ENCODE measurements at places on chromosomes 11 and 22.

DNA sequence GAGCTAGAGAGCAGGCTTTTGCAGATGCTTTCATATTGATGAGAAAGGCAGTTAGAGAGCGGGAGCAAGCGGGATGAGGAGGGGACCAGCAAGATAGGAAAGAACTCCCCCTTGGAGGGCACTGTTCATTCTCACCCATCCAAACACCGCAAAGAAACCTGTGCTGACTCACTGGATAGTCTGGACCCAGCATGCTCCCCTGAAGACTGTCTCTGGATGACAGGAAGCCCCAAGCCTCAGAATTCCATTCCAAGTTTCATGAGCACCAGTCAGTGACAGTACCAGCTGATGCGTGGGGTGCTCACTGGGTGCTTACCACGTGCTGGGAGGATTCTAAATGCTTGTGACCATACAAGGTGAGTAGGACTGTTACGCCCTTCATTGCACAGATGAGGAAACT lies 34.2 kb downstream of the MICAL3 start:
- DNase-seq = no peak

DNA sequence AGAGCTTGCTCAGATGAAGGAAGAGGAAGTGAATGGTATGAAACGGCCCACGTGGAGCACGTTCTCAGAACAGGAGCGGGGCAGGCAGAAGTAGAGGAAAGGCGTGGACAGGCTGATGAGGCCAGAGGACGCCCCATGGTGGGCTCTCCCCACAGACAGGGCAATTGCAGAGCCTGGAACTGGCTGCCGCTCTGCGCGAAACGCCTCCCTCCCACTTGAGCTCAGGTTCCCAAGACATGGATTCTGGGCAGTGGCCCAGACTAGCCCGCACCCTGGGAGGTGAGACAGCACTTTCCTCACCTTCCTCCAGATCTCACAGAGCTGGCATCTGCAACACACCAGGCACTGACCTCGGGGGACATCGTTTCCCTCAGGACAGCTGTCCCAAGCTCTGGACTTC lies 117.6 kb downstream of the PHF21B start:
- DNase-seq = no peak

DNA sequence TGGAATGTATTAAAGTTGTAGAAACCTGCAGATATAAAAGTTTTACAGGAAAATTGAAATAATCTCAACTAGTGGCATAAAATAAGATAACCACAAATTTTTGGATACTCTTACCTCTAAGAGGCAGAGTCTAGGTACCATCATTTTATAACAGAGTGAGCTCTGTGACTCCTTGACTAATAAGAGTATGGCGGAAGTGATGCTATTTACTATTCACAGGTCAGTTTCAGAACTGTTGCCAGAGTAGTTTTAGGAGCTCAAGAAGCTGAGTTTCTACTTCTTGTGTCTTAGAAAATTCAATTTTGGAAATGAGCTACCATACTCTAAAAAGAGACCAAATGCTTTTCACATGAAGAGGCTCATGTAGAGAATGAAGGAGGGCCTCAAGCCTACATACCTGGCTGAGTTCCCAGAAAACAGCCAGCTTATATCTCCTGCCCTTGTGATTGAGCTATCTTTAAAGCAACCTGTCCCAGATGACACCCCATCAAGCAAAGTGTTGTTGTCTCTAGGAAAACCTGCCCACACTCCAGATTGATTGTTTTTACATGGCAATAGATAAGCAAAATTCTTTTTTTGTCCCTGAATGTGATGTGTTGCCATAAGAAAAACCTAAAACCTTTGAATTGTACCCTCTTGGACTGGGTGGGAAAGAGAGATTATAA lies 712.8 kb upstream of the CNTN5 start:
- DNase-seq = no peak

DNA sequence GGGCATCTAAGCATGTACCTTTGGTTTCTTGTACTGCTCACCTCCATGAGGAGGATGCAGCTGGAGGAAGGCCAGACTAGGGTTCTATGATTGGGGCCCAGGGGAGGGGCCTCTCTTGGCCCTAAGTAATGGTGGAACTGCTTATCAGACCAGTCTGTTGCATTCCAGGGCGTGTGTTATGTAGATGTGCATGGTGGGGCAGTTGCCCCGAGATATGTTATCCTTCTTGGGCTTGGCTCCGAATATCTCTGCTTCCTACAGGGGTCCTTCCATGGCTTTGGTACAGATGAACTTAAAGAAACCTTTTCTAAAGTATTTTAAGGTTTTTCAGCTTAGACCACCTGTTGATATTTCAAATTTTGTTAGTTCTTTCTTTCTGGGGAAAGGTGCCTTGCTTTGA lies 126.0 kb downstream of the SWAP70 start:
- DNase-seq = no peak

- no peak for DNase-seq
These were observed 225.3 kb upstream of the B3GAT1 start for GRCh38 chr11:134637091-134638015.

DNA sequence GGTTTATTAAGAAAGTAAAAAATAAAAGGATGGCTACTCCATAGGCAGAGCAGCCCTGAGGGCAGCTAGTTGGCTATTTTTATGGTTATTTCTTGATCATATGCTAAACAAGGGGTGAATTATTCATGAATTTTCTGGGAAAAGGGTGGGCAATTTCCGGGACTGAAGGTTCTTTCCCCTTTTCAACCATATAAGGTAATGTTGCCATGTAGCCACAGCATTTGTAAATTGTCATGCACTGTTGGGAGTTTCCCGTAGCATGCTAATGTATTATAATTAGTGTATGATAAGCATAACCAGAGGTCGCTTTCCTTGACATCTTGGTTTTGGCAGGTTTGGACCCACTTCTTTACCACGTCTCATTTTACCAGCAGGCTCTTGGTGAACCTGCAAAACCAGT lies 610.4 kb upstream of the B3GAT1 start:
- no peak for DNase-seq

DNA sequence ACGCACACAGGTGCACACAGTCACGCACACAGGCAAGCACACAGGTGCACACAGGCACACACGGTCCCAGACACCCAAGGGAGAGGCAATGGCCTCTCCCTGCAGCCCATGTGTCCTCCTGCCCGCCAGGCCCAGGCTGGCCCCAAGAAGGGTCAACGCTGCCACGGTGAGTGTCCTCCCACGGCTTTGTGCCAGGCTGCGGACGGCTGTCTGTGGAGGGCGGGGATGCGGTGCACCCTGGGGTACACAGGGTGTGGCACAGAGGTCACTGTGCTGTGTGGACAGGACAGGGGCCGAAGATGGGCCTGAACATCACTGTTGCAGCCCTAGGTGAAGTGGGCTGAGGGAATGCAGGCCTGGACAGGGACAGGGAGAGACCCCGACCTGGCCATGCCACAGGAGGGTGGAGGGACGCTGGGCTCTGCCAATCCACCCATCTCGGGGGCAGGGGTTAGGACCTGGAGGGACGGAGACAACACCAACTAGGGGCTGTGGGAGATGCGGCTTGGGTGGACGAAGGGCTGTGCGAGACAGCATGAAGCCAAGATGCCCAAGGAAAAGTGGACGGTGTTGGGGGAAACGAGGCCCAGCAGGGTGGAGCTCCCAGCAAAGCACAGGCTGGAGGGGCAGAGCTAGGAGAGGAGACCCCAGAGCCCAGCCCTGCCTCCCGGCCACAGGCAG lies 523.8 kb downstream of the BRD1 start:
- DNase-seq = no peak

- no peak for DNase-seq
These were observed 18.1 kb upstream of the LINC01488 start for GRCh38 chr11:69463181-69463994.

- no peak for DNase-seq
These were observed 52.4 kb upstream of the CDON start for GRCh38 chr11:126115127-126115495.

- DNase-seq = no peak
These were observed 17.9 kb downstream of the PAX6 start for GRCh38 chr11:31793264-31793663.

DNA sequence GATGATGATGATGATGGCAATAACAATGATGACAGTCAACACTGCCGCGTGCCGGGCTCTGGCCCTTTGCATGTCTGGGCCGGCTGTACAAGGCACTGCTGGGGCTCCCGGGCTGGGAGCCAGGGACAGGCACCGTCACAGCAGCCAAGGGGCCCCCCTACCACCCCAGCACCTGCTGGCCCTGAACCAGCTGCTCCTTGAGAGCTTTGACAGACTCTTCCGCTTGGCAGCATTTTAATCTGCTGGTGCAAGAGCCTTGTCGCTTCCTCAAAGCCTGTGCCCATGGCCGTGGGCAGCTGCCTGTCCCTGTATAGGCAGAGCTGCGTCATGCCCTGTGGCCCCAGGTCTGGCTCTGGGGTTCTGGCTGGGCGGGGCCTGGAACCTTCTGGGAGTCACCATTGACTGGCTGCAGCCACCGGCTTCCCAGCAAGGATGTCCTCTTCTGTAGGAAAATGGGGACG lies 12.9 kb upstream of the MUC6 start:
- no peak for DNase-seq

Data from stimulated activated CD8-positive, alpha-beta memory T cell treated with anti-CD3 and anti-CD28 coated beads, Interleukin-12 subunit alpha, Interleukin-12 subunit beta, amount 100 ng/mL, for 1 hour (primary cell).